ENCODE measurements at places on chromosomes 12 and 14.
A peak's percentile ranks its signal among the peaks of the same experiment; 100 is the strongest.

- DNase-seq = peak; percentile 45
These were observed 1558.5 kb upstream of the TMEM132C start for GRCh38 chr12:126708492-126708896.

- no peak for DNase-seq
These were observed at the start of gene SMOC1 for GRCh38 chr14:69879175-69880043. Gene SMOC1, plus strand, starts transcription at chr14:69879416. Its CDS starts 263 bp downstream, at chr14:69879679.

GRCh38 chr12:93879476-93880421 is 202.6 kb downstream of the CRADD start:
- peak; percentile 87 for DNase-seq

DNA sequence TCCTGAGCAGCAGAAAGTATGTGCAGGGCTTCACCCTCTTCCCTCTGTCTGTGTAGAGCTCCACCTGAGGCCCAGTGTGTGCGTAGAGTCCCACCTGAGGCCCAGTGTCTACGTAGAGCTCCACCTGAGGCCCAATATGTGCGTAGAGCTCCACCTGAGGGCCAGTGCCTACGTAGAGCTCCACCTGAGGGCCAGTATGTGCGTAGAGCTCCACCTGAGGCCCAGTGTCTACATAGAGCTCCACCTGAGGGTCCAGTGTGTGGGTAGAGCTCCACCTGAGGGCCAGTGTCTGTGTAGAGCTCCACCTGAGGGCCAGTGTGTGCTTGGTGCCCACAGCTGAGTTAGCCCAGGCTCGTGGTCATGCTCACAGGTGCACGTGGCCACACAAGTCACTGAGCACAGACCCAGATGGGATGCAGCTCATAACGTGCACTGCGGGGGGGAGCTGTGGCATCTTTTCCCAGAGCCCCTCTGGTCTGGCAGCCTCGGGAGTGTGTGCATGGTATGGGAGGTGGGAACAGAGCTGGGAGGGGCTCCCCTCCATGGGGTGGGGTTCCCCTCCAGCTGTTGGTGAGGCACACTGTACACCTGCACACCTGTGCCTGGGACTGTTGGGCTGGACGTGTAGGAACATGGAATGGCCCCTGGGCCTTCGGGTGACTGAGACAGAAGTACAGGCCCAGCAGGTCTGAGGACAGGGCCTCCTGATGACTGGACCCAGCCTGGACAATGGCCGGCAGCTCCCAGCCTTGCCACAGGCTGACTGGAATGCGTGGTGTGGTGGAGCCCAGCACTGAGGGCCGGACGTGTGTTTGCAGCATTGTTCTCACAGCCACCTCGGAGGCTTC is 20.1 kb downstream of the PACS2 start:
- no peak for DNase-seq

DNA sequence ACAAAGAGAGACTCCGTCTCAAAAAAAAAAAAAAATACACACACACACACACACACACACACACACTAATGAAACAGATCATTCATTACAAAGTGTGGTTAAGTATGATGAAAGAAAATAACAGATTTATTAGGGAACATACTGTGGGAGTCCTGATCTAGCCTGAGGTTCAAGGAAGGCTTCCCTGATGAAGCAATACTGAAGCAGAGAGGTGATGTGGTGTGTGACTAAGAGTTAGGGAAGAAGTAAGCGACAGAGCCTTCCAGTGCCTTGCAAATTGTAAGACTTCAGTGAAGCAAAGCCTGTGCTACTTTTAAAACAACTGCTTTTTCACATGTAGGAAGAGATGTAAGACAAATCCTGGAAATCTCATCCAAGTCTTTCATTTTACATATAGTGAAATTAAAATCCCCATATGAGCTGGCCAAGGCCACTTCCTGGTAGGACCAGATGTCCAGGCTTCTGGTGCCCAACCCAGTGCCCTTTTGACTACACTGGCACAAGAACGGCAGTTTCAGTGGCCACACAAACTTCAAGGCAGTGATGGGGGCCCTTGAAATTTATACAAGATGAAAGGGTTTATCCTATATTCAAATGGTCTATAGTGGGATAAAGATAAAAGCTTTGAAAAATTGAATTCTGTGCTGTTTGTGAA is 86.2 kb downstream of the STON2 start:
- DNase-seq = no peak

DNA sequence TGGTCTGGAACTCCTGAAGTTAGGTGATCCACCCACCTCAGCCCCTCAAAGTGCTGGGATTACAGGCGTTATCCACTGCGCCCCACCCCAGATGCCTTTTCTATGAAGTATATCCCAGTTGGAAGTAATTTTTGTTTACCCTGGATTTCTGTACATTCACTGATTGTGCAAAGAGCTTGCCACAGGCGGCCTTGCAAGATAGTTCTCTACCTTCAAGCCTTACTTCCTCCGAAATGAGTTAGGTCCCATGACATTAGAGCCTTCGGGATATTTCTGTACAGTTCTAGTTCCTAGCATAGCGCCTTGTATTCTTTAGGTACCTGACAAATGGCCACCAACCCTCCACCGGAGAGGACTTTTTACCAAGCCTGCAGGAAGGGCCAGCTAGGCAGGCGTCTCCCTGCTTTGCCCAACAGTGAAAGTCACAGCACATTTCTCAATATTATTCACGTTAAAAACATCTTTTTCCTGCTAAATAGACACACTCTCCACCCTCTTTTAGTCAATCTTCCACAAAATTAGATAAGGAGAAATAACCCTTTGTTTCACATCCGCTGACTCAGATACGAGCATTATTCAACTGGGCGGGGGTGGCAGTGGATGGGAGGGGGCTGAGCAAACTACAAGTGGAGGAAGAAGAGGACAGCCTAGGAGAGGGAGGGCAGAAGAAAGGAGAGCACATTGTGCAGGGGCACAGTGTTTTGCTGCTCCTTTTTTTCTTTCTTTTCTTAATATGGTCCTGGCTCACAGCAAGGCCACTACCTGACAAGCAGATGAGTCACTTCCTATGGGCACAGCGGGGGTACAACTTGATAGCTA is 40.0 kb upstream of the CAPRIN2 start:
- DNase-seq = peak; percentile 94

DNA sequence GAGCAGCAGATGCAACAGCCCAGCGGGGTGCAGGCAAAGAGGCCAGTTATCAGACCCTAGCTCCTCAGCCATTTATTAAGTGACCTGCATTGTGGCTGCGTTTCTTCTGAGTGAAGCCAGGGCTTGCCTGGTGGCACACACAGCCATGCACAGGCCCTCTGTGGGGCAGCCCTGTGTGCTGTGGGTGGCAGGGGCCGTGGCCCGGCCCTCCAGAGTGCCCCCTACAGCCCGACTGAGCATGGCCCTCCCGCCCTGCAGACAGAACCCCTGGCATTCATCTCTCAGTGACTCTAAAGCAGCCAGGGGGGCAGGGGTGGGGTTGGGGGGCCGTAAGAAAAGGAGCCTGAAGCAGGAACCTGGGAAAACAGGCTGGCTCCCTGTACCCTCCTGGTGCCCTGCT is 226.0 kb upstream of the PWP1 start:
- no peak for DNase-seq

- DNase-seq = no peak
These were observed 196.8 kb upstream of the NEDD1 start for GRCh38 chr12:96710127-96710745.

GRCh38 chr14:50675597-50675996 is 7.5 kb upstream of the SAV1 start:
- peak; percentile 89 for DNase-seq

DNA sequence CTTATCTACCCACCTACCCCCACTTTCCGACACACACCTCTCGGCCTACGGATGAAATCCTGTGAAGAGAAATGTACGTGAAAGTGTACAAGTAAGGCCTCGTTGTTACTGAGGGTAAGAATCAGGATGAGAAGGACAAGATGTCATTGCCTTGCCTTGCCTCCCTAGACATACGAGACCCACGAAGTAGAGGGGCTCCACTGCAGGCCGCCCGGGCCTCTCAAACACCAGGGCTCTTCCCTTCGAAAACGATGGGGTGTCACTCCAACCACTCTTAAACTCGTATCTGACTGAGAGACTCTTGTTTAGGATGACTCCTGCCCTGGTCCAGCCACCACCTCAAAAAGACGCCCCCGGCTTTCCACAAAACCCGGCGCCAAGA is 498 bp downstream of the RACGAP1 start:
- peak; percentile 10 for DNase-seq

DNA sequence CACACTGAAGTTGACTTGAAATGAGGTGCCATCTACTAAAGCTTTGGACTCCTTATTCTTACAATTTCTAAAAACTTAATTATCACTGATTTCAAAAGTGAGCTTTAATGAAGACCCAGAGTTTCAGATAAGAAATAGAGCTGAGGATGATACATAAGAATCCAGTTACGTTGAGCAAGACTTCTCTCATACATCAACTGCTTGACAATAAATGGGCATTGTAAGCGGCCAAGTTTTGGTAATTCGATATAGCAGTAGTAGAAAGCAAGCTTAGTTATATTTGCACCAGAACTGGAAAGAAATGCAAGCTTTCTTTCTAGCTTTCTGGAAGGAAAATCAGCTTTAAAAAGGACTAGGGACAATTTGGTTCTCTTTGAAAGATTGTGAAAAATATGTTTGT is 1359.6 kb downstream of the FSCB start:
- DNase-seq = no peak

GRCh38 chr12:68998041-68998440 is 65.1 kb upstream of the CPM start:
- no peak for DNase-seq

DNA sequence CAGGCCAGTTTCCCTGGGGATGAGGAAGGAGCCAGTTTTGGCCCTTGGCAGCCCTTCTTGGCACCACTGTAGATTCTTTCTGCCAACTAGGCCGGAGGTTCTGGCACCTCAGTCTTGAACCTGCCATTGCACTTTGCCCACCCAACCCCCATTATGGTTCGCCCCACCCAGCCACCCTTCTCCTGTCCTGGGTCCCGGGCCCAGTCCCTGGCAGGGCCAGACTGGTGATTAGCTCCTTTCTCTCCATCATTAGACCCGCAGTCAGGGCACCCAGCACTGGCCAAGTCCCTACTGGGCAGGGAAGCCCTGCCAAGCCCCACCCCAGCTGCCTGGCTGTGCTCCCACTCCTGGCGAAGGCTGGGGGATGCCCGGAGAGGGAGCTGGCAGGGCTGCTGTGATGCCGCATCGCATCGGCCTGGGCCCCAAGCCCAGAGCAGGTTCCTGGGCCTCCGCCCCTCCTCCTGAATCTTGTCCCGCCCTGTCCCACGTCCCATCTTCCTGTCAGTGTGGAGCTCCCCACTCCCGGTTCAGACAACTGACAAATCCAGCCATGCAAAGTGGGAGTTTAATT is 9.8 kb downstream of the FAM222A start:
- DNase-seq = no peak

GRCh38 chr12:27915021-27915420 is 57.5 kb downstream of the PTHLH start:
- DNase-seq = no peak

- DNase-seq = no peak
These were observed 386.4 kb downstream of the RGS6 start for GRCh38 chr14:72318648-72319047.
